ENCODE measurements at places on chromosomes 6 and 20.

- DNase-seq = no peak
These were observed 637 bp downstream of the UBR2 start for GRCh38 chr6:42564506-42564825.

- DNase-seq = no peak
These were observed 64.3 kb downstream of the MKKS start for GRCh38 chr20:10369723-10370090.

DNA sequence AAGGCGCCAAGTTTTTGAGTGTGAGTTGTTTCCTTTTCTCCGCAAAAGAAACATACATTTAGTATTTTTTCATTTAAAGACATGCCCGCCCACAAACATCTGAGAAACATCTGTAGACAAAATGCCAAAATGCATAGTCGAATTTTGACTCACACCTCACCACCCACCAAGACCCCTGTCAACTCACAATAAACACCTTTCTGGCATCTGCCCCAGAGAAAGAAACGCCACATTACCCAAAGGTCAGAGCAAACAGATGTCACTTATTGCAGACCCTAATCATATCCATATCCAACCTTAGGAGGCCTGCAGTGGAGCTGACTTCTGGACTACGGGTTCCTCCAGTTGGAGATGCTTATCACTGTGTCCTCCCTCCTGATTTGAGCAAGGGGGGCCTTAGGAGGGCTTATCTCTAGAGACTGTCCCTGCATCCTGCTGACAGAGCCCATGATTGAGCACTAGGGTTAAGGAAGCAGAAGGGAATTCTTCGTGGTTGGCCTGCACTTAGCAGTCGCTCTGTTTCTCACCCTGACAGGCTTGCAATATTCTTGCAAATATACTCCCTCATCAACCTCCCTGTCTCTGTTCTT is 90.5 kb upstream of the TBX18 start:
- DNase-seq = no peak

- no peak for DNase-seq
These were observed 48.0 kb downstream of the SYTL3 start for GRCh38 chr6:158697811-158698210.

DNA sequence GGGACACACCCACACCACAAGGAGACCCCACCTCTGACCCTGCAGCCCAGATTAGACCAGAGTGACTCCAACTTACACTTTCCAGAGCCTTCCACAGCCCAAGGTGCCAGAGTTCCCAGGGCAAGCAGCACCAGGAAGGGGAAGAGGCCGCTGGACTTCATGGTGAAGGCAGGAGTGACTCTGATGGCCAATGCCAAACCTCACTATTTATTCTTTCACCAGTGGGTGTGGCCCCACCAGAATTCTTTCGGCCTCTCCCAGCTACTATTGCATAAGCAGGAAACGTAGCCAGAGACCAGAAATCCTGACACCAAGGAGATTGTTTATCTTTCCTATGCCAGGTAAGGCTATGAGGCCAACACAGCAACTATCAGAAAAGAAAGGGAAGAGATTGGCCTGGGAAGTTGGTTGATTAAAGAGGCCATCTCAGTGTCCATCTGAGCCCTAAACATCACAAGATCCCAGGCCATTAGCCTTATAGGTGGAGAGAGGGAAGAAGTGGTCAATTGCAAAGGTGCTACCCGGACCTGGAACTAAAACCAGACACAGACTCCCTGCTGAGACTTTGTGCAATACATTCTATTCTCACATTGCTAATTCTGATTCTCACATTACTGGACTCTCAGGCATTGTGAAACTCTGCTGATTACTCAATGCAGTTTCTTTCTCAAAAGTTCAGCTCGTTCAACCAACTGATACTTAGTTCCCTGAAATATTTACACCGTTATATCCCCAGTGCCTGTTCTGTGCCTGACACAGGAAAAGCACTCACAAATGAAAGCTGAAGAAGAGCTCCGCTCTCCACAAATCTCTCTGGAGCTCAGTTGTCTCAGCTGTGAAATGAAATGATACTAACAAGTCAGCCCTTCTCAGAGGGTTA is at the start of gene SLPI:
Gene SLPI (minus strand): TSS at position 182 of the 880 bp plus-strand sequence. CDS start 21 bp downstream, at position 161.
- DNase-seq = no peak

- no peak for DNase-seq
These were observed 122.7 kb downstream of the MMS22L start for GRCh38 chr6:97160280-97160679.

GRCh38 chr6:121858310-121858709 is 422.9 kb downstream of the GJA1 start:
- no peak for DNase-seq

- no peak for DNase-seq
These were observed 225.4 kb downstream of the CDH4 start for GRCh38 chr20:61477451-61477861.

- DNase-seq = no peak
These were observed 37.7 kb upstream of the ARHGAP18 start for GRCh38 chr6:129747588-129748112.

- DNase-seq = no peak
These were observed 293.6 kb upstream of the PRND start for GRCh38 chr20:4427940-4428586.

DNA sequence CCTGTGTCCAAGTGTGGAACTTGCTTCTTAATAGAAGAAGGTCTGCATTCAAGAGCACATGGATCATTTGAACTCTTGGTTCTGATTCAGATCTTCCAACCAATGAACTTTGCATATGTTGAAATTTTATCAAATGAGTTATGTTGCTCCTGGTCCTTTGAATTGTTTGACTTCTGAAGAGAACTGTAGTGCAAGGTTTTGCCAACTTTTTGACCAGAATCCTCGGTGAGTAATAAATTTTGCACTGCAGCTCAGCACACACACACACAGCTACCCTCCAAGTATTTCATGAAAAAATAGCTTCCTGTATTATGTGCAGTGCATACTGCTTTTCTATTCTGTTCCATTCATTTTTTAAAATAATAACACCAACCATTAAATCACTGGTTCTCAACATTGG is 67.5 kb downstream of the BFSP1 start:
- DNase-seq = no peak

DNA sequence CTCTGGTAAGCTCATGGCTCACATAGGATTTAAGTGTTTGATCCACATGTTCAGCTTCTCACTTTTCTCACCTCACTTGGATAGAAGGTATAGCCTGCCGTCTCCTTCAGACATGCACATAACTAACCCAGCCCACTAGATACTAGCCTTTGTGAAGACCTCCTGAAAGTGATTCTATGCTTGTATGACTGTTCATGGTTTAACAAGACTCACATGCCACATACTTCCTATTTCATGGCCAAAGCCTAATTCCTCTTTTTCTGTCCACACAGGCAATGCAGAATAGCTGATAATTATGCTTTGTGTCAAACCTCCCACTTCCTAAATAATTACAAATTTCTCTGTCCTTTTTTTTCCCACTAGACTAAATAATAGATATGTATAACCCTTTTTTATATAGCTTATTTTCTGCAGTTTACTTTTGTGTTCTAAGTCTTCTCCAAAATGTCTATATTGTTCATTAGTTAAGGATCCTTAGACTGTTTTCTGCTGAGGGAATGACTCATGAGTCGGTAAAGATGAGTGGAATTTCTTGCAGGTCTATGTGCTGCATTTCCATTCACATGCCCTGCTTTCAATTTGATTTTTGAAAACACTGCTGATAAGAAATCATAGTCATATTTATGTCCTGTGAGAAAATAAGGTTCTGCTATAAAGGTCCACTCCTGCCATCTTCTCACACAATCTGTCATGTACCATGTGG is 43.0 kb downstream of the HDDC2 start:
- no peak for DNase-seq

DNA sequence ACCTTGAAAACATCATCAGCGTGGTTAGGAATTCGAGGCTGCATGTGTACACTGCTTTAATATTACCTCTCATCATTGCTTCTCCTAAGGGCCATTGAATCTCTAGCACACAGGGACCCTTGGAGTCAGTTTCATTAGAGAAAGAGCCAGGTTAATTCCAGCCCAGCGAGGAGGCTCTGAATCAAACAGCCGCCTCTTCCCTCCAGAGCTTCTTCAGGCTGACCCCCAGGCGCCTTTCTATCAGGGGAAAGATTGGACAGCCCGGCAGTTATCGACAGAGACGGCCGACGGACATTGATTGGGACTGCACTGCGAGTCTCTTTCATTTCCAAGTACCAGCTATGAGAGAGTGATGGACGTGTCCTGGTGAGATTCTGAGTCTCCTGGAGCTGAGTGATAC is 159.2 kb downstream of the ANKRD60 start:
- DNase-seq = no peak

DNA sequence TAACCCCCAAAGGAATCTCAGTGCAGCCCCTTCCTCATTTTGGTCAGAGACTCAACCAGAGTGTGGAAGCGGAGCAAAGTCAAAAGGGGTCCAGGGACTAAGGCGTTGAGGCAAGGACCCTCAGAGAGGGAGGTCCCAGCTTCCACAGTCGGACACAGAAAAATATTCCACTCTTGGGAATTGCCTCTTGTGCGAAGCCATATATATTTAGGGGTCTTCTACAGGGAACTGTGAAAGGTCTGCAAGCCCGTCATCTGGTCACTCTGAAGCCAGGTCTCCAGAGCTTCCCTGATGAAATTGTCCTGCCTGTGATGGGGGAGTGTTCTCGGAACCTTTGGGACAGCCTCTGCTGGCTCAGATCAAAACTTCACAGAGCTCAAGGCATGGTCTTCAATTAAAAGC is 160.8 kb downstream of the TBXT start:
- no peak for DNase-seq
